ENCODE measurements at places on chromosomes 4 and X.
A peak's percentile ranks its signal among the peaks of the same experiment; 100 is the strongest.

DNA sequence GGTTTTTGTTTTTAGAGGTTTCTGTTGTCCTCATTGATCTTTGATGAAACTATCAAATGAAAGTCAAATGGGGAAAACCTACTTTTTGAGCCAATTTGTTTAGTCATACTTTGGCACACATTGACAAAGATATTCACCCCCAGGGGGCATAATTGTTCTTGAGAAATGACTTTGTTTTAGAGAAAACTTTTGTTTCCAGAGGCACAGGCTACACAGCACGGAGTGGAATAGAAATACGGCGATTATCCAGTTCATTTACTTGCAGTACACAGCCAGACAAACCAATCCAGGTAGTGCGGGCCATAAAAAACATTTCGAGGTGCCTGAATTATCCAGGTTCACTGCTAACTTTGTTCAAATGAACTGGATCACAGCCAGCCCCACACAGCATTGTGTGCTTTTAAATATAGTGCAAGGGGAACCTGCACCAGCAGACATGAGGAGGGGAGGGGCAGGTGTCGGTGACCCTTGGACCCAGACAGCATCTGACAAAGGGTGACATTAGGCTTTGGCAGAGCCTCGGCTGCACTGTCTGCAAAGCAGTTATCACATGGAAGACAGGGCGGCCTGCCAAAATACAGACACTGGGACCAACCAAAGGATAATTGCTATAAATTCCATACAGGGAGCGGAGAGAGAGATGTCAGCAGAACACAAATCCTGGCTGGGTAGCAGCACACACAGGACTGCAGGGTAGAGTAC, 179.6 kb upstream of the NOCT start:
- H3K27me3 ChIP-seq: no peaks in the 10 kb centered on the region
- DNase-seq: no peak
- no peaks in the 10 kb centered on the region for H3K4me1 ChIP-seq
- H3K4me3 ChIP-seq: no peak overlapping the region

- H3K4me1 ChIP-seq: peaks cover 18% of the 10 kb centered on the region
- no peak overlapping the region for H3K4me3 ChIP-seq
- peak overlapping the region; percentile 70 for H3K27ac ChIP-seq
Observed at GRCh38 chrX:110086916-110087484, 84.1 kb downstream of the TMEM164 start.

- no peak overlapping the region for H3K4me3 ChIP-seq
- H3K27ac ChIP-seq: no peak overlapping the region
- no peaks in the 10 kb centered on the region for H3K4me1 ChIP-seq
- no peaks in the 10 kb centered on the region for H3K36me3 ChIP-seq
Observed at GRCh38 chrX:95346856-95347255, 1337.8 kb upstream of the DIAPH2 start.

DNA sequence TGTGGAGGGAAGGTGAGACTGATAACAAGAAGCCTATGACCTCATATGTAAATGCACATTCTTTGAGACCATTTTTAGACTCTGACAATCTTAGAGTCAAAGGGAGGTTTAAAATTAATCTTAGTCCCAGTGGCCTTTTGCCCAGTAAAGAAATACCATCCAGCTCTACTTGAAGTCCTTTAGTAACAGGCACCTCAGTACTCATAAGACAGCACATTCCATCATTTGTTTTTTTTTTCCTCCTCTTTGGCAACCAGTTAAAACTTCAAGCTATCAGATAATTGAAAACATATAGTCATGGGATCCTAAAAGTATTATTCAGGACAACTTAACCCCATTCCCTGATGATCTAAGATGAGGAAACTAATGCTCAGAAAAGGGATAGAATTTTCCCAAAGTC, 4.6 kb downstream of the EDA2R start:
- H3K4me1 ChIP-seq: peaks cover 8% of the 10 kb centered on the region
- H3K4me3 ChIP-seq: no peak overlapping the region
- H3K27ac ChIP-seq: no peak overlapping the region

- H3K27me3 ChIP-seq: no peaks in the 10 kb centered on the region
- no peak overlapping the region for H3K4me3 ChIP-seq
- no peaks in the 10 kb centered on the region for H3K4me1 ChIP-seq
- no peak overlapping the region for H3K27ac ChIP-seq
Observed at GRCh38 chrX:11434607-11435006, 141.4 kb downstream of the AMELX start.

Data from activated T-helper 1 cell treated with anti-CD3 and anti-CD28 coated beads, Interleukin-12 subunit alpha, Interleukin-12 subunit beta, Interleukin-2, Interleukin-4 antibody, amounts not matched to agents 30 ng/mL and 10 ng/mL and 1 ng/mL, durations not matched to agents 14 hours and 24 hours and 36 hours (primary cell).